ENCODE measurements at places on chromosomes 1 and 21.

GRCh38 chr1:12166834-12167492 is at the start of gene TNFRSF1B:
Gene TNFRSF1B, plus strand, starts transcription at chr1:12166991. Its CDS starts 101 bp downstream, at chr1:12167092.
- DNase-seq: peak; percentile 67

DNA sequence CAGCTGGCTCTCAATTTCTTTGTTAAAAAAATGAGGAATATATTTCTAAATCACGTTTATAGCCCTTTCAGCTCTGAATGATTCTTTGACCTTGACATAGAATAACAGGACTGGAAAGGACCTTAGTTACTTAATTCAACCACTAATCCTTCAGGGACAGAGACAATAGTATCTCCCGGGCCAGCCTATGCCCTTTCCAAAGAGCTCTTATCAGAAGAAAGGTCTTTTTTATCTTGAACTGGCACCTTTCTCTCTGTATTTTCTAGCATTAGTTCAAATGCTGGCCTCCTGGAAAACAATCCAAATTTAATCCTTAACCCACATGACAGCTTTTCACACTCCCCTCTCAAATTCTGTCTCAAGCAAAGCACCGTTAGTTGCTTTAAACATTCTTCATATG is 44.8 kb upstream of the FBXO28 start:
- DNase-seq: no peak

- DNase-seq: no peak
Measured at GRCh38 chr1:37056325-37056724, 22.0 kb upstream of the GRIK3 start.

DNA sequence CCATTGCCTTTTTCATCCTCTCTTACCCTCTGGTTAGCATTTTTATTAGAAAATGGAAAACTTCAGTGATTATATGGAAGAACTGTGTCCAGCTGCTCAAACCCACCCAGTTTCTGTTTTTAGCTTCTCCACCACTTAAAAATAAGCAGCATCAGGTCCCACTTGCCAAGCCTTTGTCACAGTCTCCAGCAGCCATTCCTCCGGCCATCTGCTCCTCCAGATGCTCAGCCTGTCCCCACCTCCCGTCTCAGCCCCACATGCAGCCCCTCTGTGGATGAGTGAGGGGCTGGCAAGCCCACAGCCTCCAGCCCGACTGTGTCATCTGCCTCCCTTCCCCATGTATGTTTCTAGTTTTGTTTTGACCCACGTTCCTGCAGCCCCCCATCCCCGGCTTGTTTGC is 289.7 kb downstream of the HHAT start:
- peak; percentile 42 for DNase-seq

DNA sequence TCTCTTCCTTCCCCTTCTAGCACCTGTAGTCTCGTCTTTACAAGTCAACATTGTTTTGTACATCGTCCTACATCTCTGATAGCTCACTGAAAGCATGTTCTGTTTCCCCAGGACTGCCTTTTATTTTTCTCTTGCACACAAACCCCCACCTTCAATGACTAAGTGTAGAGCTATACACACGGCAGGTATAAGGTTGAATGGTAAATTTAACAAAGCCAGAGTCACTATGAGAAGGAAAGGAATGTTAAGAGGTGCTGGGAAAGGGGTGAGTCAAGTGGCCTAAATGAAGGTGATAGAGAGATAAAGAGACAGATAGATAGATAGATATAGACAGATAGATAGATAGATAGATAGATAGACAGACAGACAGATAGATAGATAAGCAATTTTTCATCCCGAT is 134.3 kb upstream of the ATP1B1 start:
- no peak for DNase-seq

GRCh38 chr1:200128944-200129879 is 101.7 kb downstream of the NR5A2 start:
- no peak for DNase-seq

DNA sequence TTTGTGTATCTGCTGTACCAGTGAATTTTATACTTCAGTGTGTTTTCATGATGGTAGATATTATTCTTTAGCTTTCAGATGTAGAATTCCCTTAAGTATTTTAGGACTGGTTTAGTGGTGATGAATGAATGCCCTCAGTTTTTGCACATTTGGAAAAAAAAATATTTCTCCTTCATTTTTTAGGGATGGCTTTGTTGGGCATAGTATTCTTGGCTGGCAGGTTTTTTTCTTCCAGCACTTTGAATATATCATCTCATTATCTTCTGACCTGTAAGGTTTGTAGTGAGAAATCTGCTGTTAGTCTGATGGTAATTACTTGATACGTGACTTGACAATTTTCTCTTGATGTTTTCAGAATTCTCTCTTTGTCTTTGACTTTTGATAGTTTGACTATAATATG is 66.8 kb downstream of the XPR1 start:
- no peak for DNase-seq

DNA sequence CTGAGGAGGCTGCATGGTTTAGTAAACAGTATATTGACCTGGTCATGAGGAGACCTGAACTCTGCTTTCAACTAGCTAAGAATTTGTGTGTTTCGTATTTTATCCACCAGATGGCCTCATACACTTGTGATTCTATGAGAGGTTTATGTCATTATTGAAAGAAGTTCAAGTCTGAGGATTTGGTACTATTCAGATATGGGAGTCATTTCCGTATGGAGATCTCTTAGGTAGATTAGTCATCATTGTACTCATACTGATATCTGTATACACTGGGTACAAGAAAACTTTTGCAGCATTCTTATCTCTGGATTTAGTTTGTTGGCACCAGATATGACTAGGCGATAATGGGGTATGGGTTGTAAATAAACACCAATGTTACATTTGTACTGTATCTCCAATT is 26.6 kb downstream of the ATF6 start:
- DNase-seq: peak; percentile 54

DNA sequence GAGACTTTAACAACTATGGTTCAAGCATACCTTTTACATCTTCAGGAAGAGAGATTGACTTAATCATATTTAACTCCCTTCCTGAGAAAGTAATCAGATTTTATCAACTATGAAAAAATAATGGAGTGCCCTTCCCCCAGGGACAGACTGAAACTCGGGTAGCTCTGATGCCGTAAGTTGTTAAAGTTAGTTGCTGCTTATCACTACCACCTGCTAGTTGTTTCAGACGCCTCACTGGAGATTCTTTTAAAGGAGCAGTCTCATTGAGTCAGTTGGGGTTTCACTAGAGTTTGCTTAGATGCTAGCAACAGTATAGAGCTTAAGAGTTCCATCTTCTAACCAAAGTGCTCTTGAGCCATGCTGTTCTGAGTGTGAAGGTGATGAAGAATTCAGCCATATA is 17.0 kb upstream of the TRAF5 start:
- no peak for DNase-seq

- DNase-seq: no peak
Measured at GRCh38 chr1:200520735-200521134, 99.8 kb downstream of the KIF14 start.

- DNase-seq: no peak
Measured at GRCh38 chr1:177495878-177496277, 325.1 kb downstream of the BRINP2 start.

DNA sequence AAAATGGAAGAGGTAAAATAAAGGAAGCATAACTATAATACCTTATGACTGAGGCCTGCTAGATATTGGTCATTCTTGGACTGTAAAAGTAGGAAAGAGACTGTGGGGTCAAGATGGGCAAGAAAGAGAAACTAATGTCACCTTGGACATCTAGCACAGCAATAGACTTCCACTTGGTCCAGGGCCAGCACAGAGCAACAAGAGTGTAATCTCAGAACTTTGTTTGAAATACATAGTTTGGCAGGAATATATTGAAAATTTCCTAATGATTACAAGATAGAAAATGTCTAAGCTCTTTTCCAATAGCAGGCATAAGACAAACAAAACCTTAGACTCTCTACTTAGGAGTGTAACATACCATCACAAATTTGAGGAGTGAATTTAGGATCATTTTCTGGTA is 4.6 kb downstream of the LRRC8C start:
- no peak for DNase-seq

- no peak for DNase-seq
Measured at GRCh38 chr1:50349242-50349565, 74.0 kb downstream of the DMRTA2 start.

DNA sequence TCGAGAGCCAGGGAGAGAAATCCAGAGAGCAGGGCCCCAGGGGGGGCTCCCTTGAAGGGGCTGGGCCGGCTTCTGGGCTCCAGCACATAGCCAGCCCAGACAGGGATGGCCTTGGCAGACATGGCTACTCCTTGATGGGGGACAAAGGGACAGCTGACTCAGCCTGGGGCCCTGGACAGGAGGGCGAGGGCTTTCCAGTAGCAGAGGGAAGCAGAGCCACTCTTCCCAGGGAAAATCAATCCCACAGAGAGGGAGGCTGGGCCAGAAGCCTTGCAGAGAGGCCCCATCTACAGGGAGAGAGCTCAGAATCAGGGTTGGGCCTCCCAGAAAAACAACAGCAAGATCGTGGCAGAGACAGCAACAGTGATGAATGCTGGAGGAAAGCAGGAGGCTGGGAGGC is 15.6 kb downstream of the IGFN1 start:
- DNase-seq: no peak

GRCh38 chr1:205532026-205532898 is 27.8 kb downstream of the CDK18 start:
- no peak for DNase-seq

GRCh38 chr1:71829346-71829745 is 453.0 kb downstream of the NEGR1 start:
- DNase-seq: no peak

- no peak for DNase-seq
Measured at GRCh38 chr1:115158181-115158580, 68.9 kb upstream of the TSPAN2 start.

DNA sequence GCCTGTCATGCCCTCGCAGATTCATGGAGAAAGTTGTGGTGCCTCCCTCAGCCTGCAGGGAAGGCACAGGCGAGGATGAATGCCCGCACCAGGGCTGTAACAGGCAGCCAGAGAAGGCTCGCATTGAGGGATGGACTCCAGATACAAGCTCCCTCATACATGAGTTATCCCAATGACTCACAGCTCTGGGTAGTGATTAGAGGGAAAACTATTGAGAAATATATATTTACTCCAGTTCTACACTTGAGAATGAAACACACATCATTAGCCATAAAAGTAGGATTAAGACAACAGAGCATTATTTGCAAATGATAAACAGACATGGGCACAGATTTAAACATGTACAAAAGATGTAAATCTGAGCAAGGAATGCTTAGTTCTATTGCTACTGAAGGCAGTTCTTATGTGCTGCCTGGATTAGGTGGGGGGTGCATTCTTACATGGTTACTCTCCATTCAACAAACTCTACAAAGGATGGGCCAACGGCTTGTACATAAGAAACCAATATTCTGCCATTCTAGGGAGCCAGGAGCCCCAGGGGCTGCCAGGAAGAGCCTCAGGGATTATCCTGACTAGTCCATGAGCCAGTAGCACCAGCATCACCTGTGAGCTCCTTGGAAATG is 97.9 kb downstream of the CSMD2 start:
- no peak for DNase-seq

- no peak for DNase-seq
Measured at GRCh38 chr1:197908716-197909220, 6.3 kb downstream of the C1orf53 start.

GRCh38 chr1:52955129-52955970 is 28.3 kb downstream of the SCP2 start:
- DNase-seq: peak; percentile 9

DNA sequence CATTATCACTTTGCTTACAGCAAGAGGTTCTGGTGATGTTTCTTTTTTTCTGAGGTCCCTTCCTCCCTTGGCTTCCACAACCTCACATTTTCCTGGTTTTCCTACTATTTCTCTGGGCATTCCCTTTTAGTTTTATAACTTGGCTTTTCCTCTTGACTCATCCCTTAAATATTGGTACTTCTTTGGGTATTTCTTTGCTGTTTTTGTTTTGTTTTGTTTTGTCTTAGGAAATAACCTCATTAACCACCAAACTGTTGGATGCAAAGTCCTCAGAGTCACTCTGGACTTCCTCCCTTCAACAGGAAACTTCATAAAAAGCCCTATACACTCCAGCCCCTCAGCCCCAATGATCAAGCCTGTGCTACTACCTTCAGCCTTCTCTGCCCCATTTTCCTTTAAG is 211.1 kb downstream of the DUSP10 start:
- no peak for DNase-seq

GRCh38 chr1:9838946-9839345 is 15.2 kb upstream of the CLSTN1 start:
- DNase-seq: no peak

DNA sequence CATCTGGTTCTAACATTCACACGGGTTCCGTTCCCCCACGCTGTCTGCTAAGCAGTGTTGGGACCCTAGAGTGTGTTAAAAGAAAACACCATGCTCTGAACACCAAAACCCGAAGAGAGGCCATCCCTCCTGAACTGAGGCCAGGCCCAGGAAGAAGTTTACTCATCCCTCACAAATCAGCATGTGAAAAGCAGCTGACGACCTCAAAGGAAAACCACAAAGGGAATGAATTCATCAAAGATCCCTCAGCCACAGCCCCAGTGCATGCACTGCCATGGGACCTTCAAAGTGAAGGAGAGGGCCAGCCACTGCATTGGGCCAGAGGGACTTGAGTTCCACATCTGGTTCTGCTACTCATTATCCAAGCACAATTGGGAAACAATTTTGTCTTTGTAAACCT is 7.0 kb upstream of the PSEN2 start:
- DNase-seq: no peak

DNA sequence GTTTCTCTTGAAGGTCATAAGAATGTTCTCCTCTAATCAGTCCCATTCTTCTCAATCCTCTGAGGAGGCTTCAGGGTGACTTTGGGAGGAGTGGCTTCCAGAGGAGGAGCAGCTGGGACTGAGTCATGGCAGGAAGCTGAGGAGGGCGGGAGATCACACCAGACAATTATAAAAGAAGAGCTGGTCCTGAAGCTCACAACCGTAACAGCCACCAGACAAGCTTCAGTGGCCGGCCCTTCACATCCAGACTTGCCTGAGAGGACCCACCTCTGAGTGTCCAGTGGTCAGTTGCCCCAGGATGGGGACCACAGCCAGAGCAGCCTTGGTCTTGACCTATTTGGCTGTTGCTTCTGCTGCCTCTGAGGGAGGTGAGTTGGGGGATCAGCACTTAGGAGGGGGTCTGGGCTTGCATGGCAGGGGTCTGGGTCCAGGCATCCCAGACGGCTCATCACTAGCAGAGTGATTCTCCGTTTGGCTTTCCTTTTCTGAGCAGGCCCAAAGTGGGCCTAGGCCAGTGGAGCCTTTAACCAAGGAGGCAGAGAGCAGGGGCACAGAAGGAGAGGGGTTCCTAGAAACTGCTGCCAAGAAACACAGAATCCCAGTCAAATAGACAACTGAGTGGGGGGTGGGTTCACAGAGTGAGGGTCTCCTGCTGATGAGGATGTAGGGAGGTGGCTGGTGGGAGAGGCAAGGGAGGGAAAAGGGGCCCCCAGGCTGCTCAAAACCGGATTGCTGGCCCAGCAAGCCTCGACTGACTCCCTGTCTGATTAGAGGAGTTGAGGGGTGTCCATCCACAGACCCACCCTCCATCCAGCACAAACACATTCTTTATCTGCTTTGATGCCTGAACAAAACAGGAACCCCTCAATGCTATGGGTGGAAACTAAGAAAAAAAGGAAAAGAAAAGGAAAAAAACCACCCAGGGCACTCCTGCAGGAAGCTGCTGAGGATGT is at the start of gene ECM1:
Gene ECM1, plus strand, starts transcription at position 198 of the 953 bp plus-strand sequence. Its CDS starts 101 bp downstream, at position 299.
- no peak for DNase-seq

All from hindlimb muscle (tissue), 1 donor.